Esophagus muscularis mucosa (tissue), 4 donors: ENCODE measurements at places on chromosomes 1 and 21. TPM values are rescaled to one million over a fixed set of nuclear protein-coding genes. Genes with fewer than 3 reads are reported as not detected.

DNA sequence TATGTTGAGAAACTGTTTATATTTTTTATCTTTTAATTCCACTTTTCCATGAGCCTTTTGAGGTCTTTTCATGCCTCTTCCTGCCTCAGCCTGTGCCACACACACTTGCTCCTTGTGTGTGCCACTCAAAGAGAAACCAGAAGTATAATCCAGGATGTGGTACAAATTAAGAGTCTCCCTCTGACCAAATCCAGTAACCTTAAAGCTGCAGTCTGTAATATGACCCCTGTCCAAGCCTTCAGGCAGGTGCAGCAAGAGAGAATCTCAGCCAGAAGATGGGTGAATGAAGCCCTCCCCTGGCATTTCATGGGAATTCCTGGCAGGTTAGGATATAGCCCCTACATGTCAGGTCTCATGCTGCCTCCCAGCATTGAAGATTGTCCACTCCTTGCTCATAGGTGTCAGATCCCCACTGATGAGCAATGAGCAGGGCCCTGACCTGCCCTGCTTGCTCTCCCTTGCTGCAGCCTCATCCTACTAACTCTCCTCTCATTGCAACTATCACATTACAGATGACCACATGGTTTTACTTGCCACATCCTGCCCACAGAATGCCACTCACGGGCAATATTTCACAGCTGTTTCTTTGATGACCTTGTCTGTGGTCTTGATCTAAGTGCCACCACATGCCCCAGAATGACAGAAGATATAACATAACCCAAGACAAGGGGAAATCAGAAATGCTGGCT lies 169.3 kb downstream of the SEC16B start:
- DNase-seq: no peak

- no peak for DNase-seq
These were observed 12.1 kb downstream of the CSTB start for GRCh38 chr21:43763901-43764523.

GRCh38 chr1:47198214-47198613 lies 8.4 kb upstream of the PDZK1IP1 start:
- DNase-seq: no peak

The TCEA3 gene
- total RNA-seq: 18.5 TPM

- DNase-seq: no peak
These were observed 12.8 kb downstream of the PPFIA4 start for GRCh38 chr1:203038891-203039608.

GRCh38 chr1:185044387-185044786 lies 971 bp upstream of the RNF2 start:
- no peak for DNase-seq

DNA sequence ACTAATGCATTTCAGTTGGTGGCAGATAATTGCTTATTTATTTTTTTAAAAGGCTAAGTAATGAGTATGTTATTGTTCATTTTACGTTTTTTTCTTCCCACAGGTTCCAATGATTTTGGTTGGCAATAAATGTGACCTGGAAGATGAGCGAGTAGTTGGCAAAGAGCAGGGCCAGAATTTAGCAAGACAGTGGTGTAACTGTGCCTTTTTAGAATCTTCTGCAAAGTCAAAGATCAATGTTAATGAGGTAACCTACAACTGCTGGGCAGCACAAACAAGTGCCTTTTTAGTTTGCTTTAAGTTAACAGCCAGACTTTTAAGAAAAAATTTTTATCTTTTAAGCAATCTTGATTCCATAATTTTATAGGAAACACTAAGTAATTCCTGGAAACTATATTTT lies 35.0 kb downstream of the INKA2 start:
- no peak for DNase-seq
